HEK293T (cell line): ENCODE measurements at places on chromosomes 7 and 10.

GRCh38 chr7:30206491-30206890 is 71.7 kb downstream of the MTURN start:
- no peak for DNase-seq

DNA sequence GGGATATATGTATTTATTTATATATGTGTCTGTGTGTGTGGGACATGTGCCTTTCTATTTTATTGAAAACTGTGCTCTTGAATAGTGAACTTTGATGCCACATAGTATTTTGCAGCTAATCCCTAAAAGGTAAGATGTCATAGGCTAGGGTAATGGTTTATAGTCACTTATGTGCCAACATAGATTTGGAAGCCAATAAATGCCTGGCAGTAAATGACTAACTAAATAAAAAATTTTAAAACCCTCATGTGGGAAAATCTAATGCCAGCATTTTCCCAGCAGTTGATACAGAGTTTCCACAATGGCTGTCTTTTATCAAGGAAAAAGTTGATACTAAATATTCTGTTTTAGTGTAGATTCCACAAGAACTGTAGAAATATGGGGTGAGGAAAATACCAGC is 101.5 kb upstream of the IMMP2L start:
- no peak for DNase-seq

GRCh38 chr7:28246921-28247461 is 66.4 kb upstream of the JAZF1 start:
- DNase-seq: no peak

DNA sequence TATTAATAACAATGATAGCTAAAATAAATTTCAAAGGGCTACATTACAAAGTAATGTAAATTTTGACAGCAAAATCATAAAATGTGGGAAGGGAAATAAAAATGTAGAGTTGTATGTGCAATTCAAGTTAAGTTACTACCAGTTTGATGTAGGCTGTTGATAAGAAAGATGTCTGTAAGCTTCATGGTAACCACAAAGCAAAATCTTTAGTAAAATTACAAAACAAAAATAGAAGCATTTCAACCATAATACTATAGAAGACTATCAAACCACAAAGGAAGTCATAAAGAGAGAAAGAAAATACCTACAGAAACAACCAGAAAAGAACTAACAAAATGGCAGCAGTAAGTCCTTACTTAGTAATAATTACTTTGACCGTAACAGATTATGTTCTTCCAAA is 99.1 kb downstream of the C7orf25 start:
- DNase-seq: no peak

DNA sequence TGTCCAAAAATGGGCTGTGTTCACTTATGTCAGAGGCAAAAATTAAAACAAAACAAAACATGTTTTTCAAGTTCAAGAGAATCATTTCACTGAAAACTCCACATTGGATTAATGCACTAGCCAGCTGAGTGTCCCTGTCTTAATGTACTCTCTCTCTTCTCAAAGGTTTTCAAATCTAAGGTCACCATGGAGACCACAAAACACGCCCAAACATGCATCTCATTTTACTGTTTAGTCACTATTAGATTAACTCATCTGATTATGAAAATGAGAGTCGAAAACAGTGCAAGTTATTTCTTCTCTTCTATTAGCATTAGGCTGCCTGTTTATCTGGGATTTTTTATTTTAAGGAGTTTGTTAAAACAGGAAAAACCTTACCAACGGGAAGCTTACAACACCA is 70.8 kb upstream of the ASAH2 start:
- no peak for DNase-seq

- no peak for DNase-seq
These were observed 84.6 kb upstream of the GHITM start for GRCh38 chr10:84054743-84055142.

DNA sequence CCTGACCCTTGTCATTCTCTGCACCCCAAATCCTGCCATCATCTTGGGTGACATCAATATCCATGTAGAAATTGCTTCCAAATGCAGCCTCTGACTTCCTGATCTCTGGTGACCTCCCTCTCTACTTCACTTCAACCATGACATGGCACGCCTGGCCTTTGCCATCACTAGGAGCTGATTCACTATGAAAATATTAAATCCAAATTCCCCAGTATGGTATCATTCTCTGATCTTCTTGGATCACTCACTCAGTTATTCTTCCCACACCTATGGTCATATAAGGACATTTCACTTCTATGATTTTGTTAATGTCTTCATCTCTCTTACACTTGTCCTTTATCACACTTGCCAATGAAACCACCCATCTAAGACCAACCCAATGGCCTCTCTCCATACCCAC is 73.7 kb upstream of the ODAD2 start:
- no peak for DNase-seq

DNA sequence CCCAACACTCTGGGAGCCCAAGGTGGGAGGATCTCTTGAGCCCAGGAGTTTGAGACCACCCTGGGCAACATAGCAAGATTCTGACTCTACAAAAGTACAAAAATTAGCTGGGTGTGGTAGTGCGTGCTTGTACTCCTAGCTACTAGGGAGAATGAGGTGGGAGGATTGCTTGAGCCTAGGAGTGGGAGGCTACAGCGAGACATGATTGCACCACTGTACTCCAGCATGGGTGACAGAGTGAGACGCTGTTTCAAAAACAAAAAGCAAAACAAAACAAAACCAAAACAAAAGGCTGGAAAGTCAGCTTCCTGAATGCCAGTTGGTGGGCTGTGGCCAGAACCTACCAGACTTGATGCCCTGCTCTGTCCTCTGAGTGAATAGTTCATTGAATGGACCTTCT is 242.8 kb downstream of the PHTF2 start:
- no peak for DNase-seq

GRCh38 chr10:46055771-46056170 is 9.7 kb upstream of the MSMB start:
- DNase-seq: no peak

DNA sequence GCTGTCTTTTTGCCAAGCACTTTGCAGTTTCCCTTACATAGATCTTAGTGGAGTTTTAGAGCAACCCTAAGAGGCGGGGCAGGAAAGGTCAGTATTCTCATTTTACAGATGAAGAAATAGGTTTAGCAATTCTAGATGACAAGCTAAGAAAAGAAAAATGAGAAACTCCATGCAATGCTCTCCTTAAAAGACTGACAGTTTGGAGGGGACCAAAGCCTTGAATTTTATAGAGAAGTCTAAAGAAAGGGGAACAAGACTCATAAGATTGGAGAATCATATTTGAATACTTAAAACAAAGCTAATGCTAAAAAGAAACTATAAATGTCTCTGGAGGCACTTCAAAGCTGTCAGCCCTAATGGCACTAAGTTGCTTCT is 19.6 kb downstream of the CEP55 start:
- no peak for DNase-seq

DNA sequence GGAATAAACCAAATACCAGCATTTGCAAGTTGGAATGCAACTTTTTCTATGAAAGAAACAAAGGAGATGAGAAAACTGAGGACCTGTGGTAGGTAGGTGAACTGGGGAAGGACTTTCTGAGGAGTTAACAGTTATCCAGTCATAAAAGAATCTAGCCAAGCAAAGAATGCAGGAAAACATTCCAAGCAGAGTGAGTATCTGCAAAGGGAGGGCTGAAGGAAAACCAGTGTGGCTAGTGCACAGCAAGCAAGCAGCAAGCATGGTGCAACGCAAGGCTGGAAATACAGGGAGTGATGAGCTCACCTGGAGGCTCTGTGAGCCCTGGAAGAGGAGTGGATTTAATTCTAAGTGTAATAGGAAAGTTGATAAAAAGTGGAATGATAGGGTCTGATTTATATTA is 44.0 kb downstream of the RTKN2 start:
- no peak for DNase-seq

DNA sequence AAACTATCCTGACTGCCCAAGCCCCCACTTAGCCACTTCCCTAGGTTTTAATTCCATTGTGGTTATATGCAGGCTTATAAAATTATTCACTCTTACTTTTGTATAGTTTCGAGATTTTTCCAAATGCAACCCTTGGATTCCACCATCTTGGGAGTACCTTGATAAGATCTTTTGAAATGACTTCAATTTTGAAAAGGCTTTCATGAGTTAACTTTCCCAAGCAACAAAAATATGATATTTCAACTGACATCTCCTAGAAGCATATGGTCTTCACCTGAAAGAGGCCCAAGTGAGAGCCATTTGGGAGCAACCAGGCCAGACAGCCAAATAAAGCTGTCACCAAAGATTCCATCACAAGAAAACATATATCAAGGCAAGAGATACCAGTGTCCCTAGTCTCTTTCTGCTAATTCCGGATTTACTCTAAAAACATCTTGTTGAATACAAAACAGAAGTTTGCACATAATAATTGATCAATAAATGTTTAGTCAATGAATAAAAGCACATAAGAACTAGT is 1.7 kb upstream of the ST8SIA6 start:
- no peak for DNase-seq

- DNase-seq: no peak
These were observed 94.4 kb downstream of the MALRD1 start for GRCh38 chr10:19142967-19143366.

DNA sequence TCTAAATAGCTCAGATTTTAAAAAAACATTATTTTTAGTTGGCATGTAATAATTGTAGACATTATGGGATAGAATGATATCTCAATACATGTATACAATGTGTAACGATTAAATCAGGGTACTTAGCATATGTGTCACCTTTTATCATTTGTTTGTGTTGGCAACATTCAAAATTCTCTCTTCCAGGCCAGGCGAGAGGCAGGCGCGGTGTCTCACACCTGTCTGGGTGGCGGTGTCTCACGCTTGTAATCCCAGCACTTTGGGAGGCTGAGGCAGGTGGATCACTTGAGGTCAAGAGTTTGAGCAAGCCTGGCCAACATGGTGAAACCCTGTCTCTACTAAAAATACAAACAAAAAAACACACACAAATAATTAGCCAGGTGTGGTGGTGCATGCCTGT is 151.7 kb downstream of the RTKN2 start:
- DNase-seq: no peak

DNA sequence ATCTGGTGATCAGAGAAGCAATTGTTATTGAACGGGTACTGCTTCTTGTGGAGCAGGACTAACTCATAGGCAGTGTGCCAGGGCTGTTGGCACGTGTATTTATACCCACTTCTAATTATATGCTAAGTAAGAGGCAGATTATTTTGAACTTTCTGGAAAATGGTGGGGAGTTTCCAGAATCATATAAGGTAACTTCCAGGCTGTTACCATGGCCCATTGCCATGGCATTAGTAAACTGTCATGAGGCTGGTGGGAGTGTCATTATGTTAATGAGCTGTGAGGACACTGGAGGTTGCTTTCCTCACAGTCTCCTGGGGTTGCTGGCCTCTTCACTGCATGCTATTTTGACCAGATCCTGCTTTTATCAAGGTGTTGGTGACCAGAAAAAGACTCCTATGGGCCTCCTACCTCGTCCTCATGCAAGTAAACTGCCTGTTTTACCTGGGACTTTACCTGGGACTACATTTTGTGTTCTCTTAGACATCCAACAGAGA is 122.6 kb downstream of the KCND2 start:
- DNase-seq: no peak

- no peak for DNase-seq
These were observed 67.8 kb downstream of the TBXAS1 start for GRCh38 chr7:139896831-139897230.

- DNase-seq: no peak
These were observed 156.2 kb upstream of the THSD7A start for GRCh38 chr7:11988186-11988585.

GRCh38 chr10:133187091-133187905 is 27.3 kb downstream of the KNDC1 start:
- DNase-seq: no peak

- DNase-seq: no peak
These were observed 14.4 kb downstream of the POT1 start for GRCh38 chr7:124915242-124915641.

DNA sequence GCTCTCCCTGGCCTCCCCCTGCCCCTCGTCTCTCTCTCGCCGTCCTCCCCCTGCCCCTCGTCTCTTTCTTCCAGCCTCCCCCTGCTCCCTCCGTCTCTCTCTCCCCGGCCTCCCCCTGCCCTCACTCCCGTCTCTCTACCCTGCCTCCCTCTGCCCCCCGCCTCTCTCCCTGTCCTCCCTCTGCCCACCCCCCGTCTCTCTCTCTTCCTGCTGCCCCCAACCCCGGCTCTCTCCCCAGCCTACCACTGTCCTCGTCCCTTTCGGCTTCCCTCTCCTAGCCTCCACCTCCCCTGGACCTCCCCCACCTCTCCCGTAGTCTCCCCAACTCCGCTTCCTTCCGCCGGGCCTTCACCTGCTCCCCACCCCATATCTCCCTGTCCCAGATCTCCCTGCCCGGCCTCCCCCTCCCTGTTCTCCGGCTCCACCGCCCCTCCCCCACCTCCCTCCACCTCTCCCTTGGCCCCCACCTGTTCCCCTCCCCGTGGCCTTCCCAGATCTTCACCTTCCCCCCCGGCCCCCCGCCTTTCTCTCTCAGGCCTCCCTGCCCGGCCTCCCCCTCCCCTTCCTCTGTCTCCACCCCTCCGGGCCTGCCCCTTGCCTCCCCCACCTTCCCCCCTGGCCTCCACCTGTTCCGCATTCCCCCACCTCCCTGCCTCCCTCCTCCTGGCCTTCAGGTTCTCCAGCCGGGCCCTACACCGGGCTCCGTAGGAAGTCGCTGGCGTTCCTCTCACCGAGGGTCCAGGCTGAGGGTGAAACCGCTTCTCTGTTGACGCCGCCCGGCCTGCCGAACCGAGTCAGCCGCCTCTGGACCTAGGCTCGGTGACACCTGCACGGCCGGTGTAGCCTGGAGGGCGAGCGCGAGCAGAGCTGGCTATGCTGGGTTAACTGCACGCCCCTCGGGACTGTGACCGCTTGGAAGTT is 1.2 kb downstream of the GET4 start:
- DNase-seq: no peak

DNA sequence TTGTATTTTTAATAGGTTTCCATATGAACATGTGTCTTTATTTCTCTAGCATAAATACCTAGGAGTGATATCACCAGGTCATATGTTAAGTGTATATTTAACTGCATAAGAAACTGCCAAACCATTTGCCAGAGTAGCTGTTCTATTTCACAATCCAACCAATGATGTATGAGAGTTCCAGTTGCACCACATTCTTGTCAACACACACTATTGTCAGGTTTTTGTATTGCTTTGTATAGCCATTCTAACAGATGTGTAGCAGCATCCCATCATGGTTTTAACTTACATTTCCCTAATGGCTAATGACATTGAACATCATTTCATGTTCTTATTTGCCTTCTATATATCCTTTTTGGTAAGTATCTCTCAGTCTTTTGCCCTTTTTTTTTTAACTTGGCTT is 4.1 kb downstream of the CUZD1 start:
- no peak for DNase-seq

GRCh38 chr10:35998026-35998425 is 355.9 kb upstream of the FZD8 start:
- DNase-seq: no peak
